NCI-H1092 treated with DMSO at 0.1 percent for 48 hours (cell line): ENCODE measurements at places on chromosomes 2 and 18.

DNA sequence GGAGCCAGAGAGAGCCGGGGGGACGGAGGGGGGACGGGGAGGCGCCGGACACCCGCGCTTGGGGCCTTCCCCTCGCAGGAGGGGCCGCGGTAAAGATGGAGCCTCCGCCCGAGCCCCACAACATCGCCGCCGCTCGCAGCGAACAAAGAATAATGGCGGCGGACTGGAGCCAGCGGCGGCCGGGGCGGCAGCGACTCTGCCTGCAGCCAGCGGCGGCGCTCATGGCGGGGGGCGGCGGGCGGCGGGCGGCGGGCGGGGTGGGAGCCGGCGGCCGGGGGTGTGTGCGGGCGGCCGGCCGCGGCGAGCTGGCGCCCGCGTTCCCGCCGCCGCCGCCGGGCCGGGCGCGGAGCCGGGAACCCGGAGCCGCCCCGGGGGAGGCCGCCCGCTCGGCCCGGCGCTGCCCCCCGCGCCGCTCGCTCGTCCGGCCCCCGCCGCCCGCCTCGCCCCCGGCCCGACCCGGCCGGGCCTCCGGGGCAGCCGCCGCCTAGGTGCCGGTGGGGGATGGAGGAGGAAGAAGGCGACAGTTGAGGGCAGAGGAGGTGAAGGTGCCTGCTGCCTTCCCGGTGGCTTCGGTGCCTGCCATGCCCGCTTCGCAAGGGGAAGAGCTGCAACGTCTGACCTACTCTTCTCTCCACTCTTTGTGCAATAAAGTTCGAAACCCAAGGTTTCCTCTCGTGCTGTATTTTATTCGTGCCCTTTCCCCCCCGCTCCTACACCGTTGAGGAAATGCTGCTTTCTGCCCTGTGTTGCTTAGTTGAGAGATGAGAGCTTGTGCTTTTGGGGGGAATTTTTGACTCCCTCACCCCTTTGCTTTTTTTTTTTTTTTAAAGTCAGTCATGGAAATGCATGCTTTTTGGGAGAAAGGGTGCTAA, 634 bp downstream of the CREB1 start:
- DNase-seq = peak; percentile 21

- peak; percentile 45 for DNase-seq
Observed at GRCh38 chr2:124024561-124025170, 421 bp upstream of the CNTNAP5 start.

- DNase-seq = peak; percentile 82
Observed at GRCh38 chr2:204315236-204315662, 230.0 kb upstream of the PARD3B start.

DNA sequence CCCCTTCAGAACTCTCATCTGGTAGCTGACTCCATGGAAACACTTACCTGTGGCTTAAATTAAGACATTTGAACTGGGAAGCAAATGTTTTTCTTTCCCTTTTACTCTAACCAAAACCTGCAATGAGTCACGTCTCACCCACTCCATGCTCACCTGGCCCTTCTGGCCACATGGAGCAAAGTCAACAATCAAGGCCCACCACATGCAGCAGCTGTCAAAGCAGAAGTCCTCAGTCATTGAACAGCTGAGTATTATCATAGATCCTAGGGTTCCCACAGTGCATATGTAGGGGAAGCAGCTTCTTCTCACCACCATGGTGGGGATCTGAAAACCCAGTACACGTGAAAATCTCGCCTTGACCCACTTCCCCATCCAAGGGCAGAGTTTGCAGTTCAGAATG, 12.3 kb upstream of the MEP1B start:
- DNase-seq = peak; percentile 83

DNA sequence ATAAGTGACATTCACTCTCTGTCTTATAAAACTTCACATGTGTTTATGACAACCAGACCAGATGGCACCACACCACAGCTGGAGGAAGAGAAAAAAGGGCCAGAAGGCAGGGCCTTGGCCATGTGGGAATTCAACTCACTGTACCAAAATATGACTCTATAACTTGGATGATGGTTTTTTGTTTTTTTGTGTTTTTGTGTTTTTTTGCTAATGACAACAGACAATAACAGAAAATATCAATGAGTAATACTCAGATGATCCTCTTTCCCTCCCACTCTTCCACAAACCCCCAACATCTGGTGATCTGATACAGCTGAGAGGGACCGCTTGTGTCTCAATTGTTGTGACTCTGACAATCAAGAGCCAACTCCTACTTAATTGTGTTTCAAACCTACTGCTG, 12.4 kb downstream of the NMI start:
- DNase-seq = no peak

- peak; percentile 30 for DNase-seq
Observed at GRCh38 chr2:208266553-208266893, 468 bp downstream of the PIKFYVE start.

- DNase-seq = peak; percentile 69
Observed at GRCh38 chr2:47226132-47226922, 71.2 kb upstream of the STPG4 start.

DNA sequence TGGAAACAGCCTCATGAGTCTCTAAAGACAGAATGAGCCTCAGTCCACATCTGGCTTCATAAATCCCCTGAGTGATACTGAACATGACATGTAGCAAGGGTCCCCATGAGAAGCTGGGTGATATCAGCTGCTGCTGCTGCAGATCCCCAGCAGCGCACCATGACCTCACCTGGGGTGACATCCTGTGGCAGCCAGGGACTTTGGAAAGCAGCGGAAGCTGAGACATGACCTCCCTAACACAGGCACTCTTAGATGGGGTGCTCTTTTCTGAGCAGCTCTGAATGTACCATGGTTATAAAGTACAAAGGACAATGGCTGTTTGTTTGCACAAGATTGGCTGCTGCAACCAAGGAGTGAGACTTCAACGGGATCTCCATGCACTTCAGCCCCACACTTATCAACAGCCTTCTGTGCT, 74.7 kb upstream of the TMEM200C start:
- no peak for DNase-seq

- DNase-seq = no peak
Observed at GRCh38 chr18:9454061-9454703, 21.1 kb upstream of the RALBP1 start.

GRCh38 chr2:162111958-162112850, 38.2 kb upstream of the DPP4 start:
- DNase-seq = no peak

- no peak for DNase-seq
Observed at GRCh38 chr18:60018618-60019462, 119.0 kb downstream of the PMAIP1 start.

DNA sequence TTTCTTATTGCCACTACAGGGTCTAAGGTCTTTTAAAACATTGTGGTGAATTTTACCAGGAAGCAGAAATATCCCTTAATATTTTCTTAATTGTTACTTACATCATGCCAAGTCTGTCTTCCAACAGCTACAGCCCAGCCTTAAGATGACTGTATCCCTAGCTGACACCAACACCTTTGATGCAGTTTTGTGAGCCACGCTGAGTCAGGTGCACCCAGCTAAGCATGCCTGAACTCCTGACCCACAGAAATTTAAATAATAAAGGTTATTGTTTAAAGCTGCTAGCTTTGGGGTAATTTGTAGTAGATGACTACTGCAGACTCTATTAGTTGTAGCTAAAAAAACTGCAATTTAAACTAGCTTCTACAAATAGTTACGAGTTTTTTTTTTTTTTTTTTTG, 1757.9 kb upstream of the LRRTM1 start:
- no peak for DNase-seq
